ENCODE measurements at places on chromosomes 3 and 15. TPM values are rescaled to one million over a fixed set of nuclear protein-coding genes. Genes with fewer than 3 reads are reported as not detected.

DNA sequence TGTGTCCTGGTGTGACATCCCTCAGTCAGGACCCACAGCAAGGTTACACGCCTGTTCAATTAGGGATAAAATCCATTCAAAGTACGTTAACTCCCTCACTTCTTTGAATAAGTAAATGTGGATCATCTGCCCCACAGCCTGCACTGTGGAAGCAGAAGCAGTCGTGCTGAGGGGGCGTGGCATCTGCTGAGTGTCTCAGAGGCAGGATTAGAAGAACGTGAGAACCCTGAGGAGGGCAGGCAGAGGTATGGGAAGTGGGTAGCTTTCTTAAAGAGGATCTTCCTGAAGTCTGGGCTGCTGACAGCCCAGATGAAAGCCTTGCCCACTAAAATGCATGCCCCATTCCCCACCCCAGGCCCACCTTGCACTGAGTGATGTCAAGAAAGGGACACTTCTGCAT lies 28.5 kb downstream of the CRABP1 start:
- no peak for DNase-seq

ADAM10 gene
- total RNA-seq = 106 TPM

LINGO1 gene
- not detected for total RNA-seq

DNA sequence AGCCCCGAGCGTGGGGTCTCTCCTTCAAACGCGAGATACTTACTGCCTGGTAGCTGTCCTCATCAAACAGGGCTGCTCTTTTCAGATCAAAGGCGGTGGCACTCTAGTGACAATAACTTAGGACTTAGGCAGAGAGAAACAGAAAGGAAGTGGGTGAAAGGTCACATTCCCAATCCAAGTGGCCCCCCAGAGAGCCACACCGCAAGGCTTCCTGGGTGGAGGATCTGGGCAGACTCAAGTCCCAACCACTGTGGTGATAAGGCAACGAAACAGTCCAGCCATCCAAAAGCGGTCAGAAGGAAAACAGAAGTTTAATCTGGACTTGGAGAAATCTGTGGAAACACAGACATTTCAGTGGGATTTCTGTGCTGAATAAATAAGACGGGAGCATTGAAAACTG lies 227.2 kb downstream of the ADAMTS17 start:
- no peak for DNase-seq

GRCh38 chr3:86605166-86605565 lies 385.8 kb downstream of the VGLL3 start:
- DNase-seq = no peak

DNA sequence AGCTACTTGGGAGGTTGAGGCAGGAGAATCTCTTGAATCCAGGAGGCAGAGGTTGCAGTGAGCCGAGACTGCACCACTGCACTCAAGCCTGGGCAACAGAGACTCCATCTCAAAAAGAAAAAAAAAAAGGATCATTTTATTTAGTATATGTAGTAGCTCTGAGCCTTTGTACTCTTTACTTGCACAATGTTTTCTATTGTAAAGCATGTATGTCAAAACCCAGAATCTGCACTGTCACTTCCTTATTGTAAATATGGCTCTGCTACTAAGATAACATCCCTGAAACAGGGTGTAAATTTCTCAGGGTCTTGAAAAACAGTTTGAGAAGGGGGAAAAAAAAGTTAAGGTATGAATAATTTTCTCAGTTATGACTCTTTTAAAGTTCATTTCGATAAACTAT lies 35.1 kb downstream of the SLMAP start:
- no peak for DNase-seq

DNA sequence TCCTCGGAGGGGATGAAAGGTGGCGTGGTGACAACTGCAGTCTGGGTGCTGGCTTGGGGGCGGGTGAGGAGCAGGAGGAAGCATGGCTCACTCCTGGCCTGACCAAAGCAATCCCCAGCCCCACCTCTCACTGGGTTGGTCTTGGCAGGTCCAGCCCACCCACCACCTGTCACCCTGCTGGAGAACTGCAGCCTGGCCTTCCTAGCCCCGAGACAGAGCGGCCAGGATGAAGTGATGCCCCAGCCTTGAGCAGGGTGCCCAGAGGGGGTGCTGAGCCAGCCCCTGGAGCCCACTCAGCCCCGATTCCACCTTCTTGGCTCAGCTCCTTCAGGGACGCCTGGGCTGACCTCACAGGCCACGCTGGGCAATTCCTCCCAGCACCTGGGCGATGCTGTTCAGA lies 89.9 kb downstream of the IQSEC1 start:
- DNase-seq = no peak

NEK10 gene
- 0.06 TPM for total RNA-seq
